ENCODE measurements at places on chromosomes 4 and X.
A peak's percentile ranks its signal among the peaks of the same experiment; 100 is the strongest.

GRCh38 chrX:100376576-100376975, 33.5 kb downstream of the PCDH19 start:
- DNase-seq, result no peak

DNA sequence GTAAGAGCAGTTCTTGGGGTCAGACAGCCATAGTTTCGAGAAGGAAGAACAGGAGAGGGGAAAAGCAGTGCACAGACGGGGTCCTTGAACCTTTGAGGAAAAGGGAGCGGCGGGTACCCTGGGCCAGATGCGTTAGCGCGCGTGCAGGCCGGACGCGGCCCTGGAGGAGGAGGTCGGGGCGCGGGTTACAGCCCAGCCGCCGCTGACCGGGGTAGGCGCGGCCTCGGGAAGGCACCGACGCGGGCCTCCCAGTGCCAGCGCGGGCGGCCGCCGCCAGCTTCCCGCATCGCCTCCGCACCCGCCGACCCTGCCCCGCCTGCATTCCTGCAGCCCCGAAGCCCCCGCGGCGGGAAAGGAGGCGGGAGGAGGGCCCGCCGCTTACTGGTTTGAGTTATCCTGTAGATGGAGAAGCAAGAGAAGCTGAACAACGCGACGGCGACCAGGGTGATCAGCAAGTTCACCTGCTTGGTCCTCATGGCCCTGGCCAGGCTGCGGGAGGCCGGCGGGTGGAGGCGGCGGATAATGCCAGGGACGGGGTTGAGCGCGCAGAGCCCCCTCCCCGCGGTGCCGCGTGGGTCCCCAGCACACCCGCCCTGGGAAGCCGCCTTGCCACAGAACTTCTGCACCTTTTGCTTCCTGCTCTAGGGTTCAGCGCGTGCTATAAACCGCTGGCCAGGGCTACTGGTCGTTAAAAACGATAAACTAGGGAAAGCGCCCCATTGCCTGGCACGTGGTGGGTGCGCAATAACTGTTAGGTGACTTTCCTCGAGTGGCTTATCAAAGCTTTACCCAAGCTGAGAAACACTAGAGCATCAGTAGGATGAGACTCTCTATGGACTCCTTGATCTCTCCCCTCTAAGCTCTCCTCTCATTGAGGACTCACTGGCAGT, at the start of gene MGAT4D:
TSS of gene MGAT4D (minus strand) at position 547 of the 890 bp plus-strand sequence. CDS start at position 476, 71 bp downstream.
- DNase-seq, result peak; percentile 6

- no peak for DNase-seq
Measured at GRCh38 chr4:140186082-140186438, 32.1 kb upstream of the MAML3 start.

- peak; percentile 65 for DNase-seq
Measured at GRCh38 chrX:19334945-19335626, 8.6 kb upstream of the PDHA1 start.

DNA sequence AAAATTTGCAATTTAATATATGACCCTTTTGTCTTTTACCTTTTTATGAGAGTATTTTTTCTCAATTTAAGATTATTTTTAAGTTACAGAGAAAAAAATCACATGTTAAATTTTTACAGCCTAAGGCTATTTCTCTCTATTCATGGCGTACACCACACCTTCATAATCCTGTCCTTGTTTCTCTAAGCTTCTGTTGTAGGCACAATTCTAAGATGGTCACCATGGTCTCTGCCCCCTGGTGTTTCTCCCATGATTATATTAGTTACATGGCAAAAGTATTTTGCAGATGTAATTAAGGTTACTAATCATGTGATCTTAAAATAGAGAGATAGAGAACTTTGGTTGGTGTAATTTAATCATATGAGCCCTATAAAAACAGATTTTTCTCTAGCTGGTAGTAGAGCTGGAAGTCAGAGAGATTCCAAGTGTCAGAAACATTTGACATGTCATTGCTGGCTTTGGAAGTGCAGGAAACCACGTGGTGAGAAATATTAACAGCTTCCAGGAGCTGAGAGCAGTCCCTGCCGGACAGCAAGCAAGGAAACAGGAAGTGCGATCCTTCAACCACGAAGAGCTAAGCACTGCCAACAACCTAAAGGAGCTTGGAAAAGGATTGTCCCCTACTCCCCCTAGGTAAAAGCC, 89.8 kb downstream of the EIF4E start:
- DNase-seq, result peak; percentile 24

GRCh38 chr4:88002786-88003185, 4.6 kb upstream of the PKD2 start:
- DNase-seq, result no peak

DNA sequence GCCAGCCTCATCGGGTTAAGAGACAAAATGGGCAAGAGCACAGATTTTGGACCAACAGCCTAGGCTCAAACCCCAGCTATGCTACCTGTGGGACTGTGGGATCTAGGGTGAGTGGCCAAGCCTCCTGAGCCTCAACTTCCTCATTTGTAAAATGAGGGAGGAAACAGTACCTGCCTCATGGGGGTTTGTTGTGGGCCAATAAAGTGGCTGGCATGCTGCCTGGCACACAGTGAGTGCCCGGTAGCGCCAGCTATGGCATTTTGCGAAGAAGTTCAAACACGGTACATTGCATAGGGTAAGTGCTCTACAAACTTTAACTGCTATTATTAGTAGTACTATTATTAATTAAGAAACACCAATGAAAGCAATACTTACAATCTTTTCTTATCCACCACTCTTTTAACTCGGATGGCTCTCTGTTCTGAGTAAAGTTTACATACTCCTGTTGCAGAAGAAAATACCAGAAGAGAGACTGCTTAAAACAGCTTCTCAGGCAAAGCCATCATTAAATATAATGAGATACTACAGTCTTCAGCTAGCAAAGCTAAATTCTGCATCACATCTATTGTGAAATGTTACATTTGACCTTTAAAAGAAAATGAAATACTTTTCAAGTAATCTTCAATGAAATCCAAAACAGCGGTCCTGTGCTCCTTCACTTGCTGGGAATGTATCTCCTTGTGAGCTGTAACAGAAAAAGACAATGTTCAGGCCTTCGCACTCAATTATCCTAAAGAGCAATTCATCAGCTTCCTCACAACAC, 70.1 kb downstream of the NSG1 start:
- no peak for DNase-seq

- no peak for DNase-seq
Measured at GRCh38 chr4:22103768-22104167, 155.2 kb upstream of the KCNIP4 start.

DNA sequence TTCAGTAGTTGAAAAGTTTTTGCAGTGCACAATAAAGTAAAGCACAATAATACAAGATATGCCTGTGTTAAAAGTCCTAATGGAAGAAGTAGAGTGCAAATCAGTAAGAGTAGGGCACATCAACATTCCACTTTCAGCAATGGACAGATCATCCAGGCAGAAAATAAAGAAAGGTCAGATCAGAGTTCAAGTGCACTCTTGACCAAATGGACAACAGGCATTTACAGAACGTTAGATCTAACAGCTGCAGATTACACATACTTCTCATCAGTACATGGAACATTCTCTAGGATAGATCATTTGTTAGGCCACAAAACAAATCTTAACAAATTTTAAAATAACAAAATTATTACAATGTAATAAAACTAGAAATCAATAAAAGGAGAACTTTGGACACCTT, 1373.5 kb upstream of the PABPC4L start:
- DNase-seq, result no peak

DNA sequence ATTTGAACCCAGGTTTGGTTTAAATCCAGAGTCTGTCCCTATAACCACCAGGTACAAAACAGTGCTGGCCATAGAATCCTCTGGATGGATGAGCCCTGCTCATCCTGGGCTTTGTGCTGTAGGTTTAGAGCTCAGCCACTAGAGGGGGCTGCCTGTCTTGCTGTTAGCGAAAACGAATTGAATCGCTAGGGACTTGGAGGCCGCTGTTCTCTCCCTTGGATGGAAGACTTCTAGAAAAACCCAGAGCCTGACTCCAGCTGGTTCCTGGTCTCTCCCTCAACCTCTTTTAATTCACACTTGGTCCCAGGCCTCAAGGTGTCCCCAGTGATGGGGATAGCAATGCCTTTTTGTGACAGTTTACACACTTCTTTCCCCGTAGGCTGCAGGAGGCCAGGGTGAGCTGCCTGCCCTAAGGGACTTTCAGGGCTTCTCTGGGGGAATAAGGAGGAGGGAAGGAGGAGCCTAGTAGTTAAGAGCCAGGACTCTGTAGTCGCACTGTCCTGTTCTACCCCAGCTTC, 8.7 kb downstream of the RIPPLY1 start:
- DNase-seq, result peak; percentile 51

- no peak for DNase-seq
Measured at GRCh38 chrX:70134116-70134477, 850 bp downstream of the IGBP1 start.

GRCh38 chr4:650461-650860, 23.6 kb downstream of the ATP5ME start:
- no peak for DNase-seq

GRCh38 chrX:111407948-111408347, 4.0 kb downstream of the DCX start:
- no peak for DNase-seq

DNA sequence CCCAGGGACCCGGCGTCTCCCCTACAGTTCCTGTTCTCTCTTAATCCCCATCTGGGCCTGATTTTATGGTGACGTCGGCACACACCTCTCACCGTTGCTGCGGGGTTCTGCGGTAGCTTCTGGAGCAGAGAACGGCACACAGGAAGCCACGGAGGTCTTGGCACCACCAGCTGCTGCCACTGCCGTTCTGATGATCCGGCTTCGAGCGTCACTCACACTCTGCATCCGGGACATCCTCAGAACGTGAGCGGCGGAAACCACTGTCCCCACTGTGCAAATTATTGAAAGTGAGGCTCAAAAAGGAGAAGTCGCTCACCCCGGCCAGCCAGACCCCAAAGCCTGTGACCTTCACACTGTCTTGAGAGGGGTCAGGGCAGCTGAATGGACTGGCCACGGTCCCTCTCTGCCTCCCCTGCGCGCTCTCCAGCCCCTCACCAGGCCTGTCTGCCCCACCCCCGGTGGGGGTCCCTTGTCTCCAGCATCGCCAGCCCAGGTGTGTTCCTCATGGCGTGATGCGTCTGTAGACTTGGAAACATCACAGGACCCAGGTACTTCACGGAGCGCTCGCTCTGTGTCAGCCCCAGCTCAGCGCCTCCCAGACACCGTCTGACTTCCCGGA, 201.1 kb downstream of the AFAP1 start:
- no peak for DNase-seq

DNA sequence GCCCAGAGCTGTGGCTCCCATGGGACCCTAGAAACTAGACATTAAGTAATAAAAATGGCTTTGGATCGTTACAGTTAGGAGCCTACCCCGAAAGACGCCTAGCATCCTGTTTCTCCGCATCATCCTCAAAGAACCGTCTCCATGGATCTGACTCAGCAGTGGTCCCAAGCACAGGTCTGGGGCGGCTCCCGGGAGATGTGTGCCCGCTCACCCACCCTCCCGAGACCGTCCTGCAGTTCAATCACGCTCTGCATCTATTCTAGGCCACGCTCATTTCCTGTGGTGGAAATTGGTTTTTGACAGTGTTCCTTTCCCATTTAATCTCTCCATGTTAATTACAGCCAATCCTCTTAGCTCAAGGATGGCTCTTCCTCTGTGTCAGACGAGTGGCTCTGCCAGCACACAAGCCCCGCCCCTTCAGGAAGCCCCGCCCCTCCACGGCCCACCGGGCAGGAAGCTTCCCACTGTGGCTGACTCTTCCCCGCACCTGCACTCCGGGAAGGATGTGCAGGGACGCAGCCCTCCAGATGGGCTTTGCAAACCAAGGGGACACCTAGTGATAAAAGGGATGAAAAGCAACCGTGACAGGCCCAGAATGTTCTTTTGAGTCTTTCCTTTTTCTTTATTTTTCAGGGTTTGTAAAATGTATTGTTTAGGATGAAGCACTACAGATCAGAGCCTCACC, 34.5 kb upstream of the HELT start:
- DNase-seq, result peak; percentile 55

DNA sequence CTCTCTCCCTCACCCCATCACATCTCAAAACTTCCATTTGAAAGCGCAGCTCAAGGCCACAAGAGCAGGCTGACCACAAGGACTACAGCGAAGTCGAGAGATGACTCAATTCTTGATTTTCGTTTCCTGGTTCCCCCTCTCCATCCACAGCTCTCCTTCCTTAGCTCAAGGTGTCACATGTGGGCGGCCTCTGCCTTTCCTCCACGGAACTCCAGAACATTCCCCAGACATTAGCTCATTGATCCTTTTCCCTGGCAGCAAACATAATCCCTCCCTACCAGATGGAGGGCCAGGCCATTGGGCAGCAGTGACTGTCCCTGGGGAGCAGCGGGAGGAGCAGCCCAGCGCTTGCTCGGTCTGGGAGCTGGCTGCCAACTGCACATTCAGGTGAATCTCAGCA, 56.3 kb downstream of the CCDC149 start:
- no peak for DNase-seq

GRCh38 chrX:49066690-49067089, 7.1 kb downstream of the PRAF2 start:
- DNase-seq, result no peak

GRCh38 chr4:87981486-87981885, 6.0 kb downstream of the SPP1 start:
- DNase-seq, result no peak

DNA sequence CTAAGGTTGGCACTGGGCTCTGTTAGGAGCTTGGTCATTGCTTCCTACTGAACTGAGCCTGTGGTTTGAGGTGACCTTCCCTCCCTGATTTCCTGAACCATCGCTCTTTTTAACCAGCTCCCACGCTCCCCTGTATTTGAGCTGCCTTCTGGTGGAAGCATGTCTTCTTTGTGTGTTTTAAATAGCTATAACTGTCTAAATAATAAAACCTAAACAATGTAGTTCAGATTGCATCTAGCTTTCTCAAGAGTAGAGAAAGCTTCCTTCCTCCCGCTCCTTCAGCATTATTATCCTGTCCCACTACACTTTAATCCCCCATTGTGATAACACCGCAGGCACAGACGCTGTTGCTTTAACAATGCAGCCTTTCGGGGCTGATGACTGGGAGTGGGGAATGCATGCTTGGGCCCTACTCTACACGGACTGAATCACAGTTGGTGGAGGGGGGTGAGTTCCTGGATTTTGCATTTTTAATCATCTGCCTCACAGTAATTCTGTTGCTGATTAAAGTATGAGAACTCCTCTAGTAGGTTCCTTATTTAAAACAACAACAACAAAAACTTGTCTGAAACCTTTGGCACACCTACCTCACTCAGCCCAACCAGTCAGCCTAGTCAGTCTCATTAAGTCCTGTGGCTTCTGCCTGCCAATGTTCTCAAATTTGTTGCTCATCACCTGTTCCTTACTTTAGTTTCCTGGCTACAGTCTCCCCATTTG, 6.6 kb downstream of the SMS start:
- DNase-seq, result no peak

GRCh38 chr4:17781300-17782287, at the start of gene FAM184B:
Gene FAM184B, minus strand, starts transcription at chr4:17781621. Its CDS starts 322 bp downstream, at chr4:17781299.
- peak; percentile 35 for DNase-seq

DNA sequence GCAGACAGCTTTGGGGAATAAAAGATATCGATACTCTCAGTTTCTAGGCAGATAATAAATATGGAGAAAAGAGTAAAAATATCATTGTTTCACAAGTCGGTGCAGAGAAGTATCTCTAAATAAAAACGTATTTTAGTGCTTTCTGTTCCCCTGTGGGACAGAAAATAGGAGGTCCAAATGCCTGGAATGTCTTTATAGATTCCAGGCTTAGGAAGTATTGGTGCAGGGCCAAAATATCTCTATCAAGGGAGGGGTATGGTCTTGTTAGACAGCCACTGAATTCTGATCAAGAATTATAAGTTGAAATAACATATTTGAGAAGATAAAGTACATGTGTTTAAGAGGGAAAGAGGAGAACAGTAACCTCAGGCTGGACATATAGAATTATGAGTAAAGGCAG, 596.4 kb downstream of the PCDH18 start:
- DNase-seq, result no peak
